ENCODE measurements at places on chromosomes 5 and 9.

DNA sequence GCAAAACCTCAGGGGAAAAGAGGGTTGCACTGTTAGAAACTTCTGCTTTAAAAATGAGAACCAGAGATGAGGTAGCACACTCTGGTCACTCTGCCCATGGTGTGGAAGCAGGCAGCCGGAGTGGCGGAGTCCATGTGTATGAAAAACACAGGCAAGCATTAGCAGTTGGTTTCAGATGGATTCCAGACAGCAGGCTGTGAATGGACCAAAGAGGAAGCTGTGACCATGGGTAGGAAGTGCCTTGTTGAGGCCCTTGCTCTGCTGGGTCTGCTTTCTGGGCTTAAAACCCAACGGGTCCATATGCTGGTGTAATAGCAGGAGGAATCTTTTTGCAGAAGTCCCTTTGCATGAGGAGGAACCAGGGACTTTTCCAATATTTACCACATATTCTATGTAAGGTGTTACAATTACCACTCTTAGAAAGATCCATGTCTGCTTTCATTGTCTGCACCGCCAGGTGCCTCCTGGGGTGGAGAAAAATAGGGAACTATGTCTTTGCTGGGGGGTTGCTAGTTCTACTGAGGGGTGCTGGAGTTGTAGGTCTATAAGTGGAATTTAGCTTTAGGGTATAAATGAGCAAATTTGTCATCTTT lies 77.0 kb downstream of the ANKRD55 start:
- no peak for DNase-seq

- DNase-seq: no peak
These were observed 5.1 kb downstream of the TLN1 start for GRCh38 chr9:35726931-35727330.

GRCh38 chr5:5650242-5650641 lies 227.8 kb downstream of the ICE1 start:
- DNase-seq: no peak

DNA sequence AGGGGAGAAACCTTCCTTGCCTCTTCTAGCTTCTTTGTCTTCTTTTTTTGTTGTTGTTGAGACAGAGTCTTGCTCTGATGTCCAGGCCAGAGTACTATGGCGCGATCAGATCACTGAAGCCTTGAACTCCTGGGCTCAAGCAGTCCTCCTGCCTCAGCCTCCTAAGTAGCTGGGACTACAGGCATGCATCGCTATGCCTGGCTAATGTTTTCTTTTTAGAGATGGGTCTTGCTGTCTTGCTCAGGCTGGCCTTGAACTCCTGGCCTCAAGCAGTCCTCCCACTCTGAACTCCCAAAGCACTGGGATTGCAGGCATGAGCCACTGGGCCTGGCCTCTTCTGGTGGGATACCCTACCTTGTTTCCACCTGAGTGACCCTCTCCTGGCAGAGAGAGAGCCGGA lies 3.4 kb upstream of the PAXX start:
- no peak for DNase-seq

- no peak for DNase-seq
These were observed 31.8 kb upstream of the FGF1 start for GRCh38 chr5:142717582-142718215.

DNA sequence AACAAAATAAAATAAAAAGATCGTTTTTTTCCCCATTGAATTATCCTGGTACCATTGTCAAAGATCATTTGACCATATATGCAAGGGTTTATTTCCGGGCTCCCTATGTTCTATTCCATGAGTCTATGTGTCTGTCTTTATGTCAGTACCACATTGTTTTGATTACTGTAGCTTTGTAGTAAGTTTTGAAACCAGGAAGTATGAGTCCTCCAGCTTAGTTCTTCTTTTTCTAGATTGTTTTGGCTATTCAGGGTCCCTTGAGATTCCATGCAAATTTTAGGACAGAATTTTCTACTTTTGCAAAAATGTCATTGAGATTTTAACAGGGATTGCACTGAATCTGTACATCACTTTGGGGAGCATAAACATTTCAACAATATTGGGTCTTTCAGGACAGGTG lies 18.7 kb upstream of the EEIG1 start:
- no peak for DNase-seq
